ENCODE measurements at places on chromosomes 6 and 20. TPM values are rescaled to one million over a fixed set of nuclear protein-coding genes. Genes with fewer than 3 reads are reported as not detected.

Gene BLOC1S5
- 8.4 TPM for total RNA-seq

Gene MRAP2
- 0.20 TPM for total RNA-seq

Gene FKBP1C
- total RNA-seq = 0.32 TPM

DNA sequence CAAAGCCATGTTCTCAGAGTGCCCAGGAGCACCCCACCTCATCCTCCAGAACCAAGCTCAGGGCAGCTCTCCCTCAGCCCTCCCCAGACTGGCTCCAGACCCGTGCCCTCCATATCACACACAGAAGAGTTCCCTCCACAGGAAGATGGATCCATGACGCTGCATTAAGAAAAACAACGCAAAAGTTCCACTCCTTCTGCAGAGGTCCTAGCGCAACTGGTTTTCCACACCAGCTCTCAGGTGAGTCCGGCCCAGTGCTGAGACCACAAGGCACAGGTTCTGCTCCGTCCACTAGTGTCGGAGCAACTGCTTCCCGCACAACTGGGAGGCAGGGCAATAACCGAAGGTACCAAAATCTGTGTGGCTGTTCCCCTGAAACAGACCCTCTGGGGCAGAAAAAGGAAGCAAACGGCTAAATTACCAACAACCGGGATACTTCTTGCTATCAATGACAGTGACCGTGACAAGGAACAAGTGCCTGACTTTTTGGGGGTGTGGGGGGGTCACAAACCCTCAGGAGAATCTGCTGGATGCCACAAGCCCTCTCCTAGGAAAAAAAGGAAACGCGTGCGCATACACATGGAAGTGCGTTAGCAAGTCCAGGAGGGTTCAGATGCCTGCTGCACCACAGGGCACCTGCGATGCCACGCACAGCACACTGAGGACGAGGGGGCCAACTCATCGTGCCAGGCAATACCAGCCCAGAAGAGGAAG is 49.2 kb downstream of the MYH7B start:
- DNase-seq = no peak
- no peaks in the 10 kb centered on the region for H3K27me3 ChIP-seq
- no peaks in the 10 kb centered on the region for H3K4me1 ChIP-seq
- no peak overlapping the region for H3K4me3 ChIP-seq

DNA sequence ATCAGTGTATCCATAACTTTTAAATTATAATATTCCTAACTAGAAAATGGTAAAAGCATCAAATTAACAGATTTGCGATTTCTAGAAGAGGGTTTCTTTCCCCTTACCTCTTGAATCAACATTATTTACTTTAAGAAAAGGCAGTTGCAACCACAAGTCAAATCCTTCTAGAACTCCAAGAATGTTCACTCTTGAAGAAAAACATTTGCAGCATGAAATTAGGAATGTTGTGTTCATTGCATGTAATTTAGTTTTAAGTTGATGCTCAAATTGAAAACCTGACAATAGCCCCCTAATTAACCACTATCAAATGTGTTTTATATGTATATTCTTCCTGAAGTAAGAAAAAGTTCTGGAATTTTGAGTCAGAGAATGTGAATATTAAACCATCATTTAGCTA is 2.3 kb upstream of the REV3L start:
- H3K27me3 ChIP-seq = no peaks in the 10 kb centered on the region
- H3K36me3 ChIP-seq = no peaks in the 10 kb centered on the region
- no peak overlapping the region for H3K4me3 ChIP-seq

DNA sequence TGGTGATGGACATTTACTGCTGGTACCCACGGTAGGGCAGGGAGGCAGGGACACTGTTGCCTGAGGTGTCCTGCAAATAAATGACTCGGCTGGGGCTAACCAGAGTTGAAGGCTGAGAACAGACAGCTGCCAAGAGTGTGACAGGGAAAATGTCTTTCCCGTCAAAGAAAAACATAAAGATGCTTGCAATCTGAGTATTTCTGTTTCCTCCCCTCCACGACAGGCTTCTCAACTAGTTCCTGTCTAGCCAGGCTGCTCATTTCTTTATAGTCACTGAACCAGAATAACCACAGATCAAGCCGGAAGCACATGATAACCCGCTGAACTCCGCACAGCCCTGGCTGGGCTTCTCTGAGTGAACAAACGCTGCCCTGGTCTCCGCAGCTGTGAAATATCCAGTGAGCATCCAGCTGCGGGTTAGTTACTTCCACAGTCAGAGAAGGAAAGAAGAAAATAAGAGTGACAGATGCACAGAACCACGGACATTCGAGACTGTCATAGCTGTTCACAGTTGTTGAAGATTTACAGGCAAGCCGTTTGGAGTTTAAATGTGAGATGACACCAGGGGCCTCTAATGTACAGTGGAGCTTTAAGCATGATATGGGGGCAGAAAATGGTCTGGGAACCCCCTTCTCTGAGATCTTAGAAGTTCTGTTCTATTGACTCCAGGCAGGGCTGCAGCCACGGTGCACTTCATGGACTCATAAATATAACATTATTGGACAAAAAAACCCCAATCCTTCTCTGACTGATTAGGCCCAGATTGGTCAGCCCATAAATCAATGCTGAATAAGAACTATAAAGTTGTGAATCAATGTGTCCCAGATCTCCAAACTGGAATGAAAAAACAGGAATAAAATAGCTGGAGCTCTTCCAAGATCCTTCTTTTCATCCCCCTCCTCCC is 299.9 kb upstream of the SUPT3H start:
- peak overlapping the region; percentile 53 for H3K27ac ChIP-seq
- DNase-seq = peak; percentile 64

DNA sequence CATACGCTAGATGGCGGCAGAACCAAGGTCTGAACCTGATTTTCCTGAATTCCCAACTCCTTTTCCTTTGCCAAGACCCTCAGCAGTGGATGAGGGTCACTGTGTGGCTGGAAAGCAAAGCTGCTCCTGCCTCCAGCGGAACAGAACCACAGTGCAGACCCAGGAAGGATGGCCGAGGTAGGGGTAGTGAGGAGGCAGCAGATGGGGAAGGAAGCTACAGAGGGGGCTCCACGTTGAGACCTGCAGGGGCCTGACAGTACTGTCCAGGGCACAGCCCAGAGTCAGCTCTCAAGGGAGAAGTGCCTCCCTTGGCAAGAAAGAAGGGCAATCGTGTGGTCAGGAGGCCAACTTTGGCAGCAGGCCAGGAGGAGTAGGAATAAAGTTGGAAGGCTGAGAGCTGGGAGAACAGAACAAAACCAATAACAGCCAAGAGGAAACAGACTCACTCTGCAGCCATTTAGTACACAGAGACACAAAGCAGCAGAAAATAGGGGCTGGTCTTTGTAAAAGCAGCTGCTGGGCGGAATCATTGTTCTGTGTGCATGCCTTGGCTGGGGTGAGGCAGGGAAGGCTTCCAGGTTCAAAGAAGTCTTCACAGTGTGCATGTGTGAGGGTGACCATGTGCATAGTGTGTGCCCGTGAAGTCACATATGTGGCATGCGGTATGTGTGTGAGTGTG is 3.1 kb downstream of the GABRR2 start:
- peaks cover 9% of the 10 kb centered on the region for H3K27me3 ChIP-seq
- H3K4me1 ChIP-seq = peaks cover 21% of the 10 kb centered on the region
- H3K27ac ChIP-seq = peak overlapping the region; percentile 19
- H3K36me3 ChIP-seq = no peaks in the 10 kb centered on the region
- H3K4me3 ChIP-seq = no peak overlapping the region

GRCh38 chr6:4582506-4583417 is 193.4 kb upstream of the CDYL start:
- H3K4me1 ChIP-seq = peaks cover 30% of the 10 kb centered on the region
- DNase-seq = no peak
- H3K27ac ChIP-seq = peak overlapping the region; percentile 86
- H3K36me3 ChIP-seq = no peaks in the 10 kb centered on the region

GRCh38 chr6:20866935-20867703 is 332.9 kb downstream of the CDKAL1 start:
- peak overlapping the region; percentile 10 for H3K27ac ChIP-seq
- no peaks in the 10 kb centered on the region for H3K36me3 ChIP-seq
- peaks cover 4% of the 10 kb centered on the region for H3K4me1 ChIP-seq
- peak; percentile 49 for DNase-seq
- no peaks in the 10 kb centered on the region for H3K27me3 ChIP-seq

DNA sequence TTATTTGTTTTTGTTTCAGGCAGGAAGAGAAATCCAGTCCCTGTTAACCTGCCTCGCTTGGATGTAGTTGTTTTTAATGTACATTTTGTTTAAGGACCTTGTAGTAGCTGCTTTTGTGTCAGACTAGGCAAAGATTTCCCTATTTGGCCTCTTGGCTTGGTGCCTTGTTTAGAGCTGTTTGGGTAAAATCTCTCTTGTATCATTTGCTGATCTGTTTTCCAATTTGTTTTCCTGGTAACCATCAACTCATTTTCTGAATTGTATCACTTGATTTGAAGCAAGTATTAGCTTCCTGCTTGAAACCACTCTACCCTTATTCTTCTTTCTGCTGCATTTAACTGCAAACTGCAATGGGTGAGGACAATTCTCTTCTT is 160.7 kb downstream of the ZFAND3 start:
- no peak overlapping the region for H3K27ac ChIP-seq
- H3K4me3 ChIP-seq = no peak overlapping the region
- no peaks in the 10 kb centered on the region for H3K36me3 ChIP-seq

GRCh38 chr6:145704143-145704781 is 31.1 kb downstream of the EPM2A start:
- no peaks in the 10 kb centered on the region for H3K36me3 ChIP-seq
- H3K4me3 ChIP-seq = no peak overlapping the region
- H3K27ac ChIP-seq = no peak overlapping the region
- H3K4me1 ChIP-seq = peaks cover 13% of the 10 kb centered on the region
- H3K27me3 ChIP-seq = no peaks in the 10 kb centered on the region

DNA sequence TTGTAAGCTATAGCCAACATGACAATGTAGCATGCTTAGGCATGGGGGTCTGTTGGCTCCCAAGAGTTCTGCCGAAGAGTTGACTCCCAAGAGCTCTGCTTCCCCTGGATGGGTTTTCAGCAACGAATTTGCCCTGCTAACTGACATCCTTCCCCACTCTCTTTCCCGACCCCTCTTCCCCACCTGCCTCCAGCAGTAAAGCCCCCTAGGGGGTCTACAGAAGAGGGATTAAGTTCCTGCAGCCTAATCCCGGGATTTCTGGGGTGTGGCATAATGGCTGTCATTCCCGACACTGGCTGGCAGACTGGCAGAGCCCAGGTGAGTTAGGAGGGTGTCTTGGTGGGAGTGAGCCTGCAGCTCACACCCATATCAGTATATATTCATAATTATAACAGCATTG is 121.0 kb upstream of the ZNF184 start:
- peaks cover 5% of the 10 kb centered on the region for H3K4me1 ChIP-seq
- no peak overlapping the region for H3K27ac ChIP-seq
- no peak overlapping the region for H3K4me3 ChIP-seq
- H3K36me3 ChIP-seq = no peaks in the 10 kb centered on the region

DNA sequence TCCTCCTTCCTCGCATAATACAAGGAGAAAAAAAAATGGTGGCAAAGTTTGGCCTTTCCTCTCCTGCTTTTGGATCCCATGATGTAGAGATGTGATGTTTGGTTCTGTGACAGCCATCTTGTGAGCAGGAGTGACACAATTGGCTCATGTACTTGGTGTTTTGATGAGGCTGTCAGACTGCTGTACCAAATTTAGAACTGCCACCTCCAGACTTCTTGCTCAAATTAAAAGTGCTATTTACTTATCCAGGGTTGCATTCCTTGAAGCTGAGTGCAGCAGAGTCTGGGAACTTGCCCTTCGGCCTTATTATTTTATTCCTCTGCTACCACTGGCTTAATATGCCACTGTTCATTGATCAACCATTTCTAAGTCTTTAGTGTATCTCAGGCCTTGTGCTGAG is 21.9 kb downstream of the BCAS1 start:
- H3K27ac ChIP-seq = no peak overlapping the region
- no peaks in the 10 kb centered on the region for H3K27me3 ChIP-seq
- H3K4me1 ChIP-seq = peaks cover 4% of the 10 kb centered on the region
- peak; percentile 19 for DNase-seq
- no peaks in the 10 kb centered on the region for H3K36me3 ChIP-seq
- no peak overlapping the region for H3K4me3 ChIP-seq

DNA sequence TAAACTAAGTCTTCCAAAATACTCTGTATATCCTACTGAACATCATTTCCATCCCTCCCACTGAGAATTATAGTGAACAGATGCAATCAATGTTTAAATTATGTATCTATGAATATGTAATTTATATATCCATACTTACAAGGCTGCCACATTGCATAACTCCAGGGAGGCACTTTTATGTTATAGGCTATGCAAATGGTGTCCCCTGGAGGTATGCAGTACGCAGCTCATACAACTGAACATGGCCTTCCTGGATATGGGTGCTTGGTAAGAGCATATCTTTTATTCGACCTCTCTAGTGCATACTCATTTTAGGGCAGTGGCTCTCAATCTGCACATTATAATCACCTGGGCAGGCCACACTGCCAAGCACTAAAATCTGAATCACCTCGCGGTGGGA is 127.3 kb downstream of the BANF2 start:
- no peak overlapping the region for H3K27ac ChIP-seq
- H3K4me3 ChIP-seq = no peak overlapping the region
- no peak for DNase-seq

GRCh38 chr20:1325173-1326030 is 3.5 kb downstream of the SDCBP2 start:
- peak; percentile 92 for DNase-seq
- H3K27me3 ChIP-seq = no peaks in the 10 kb centered on the region
- H3K36me3 ChIP-seq = no peaks in the 10 kb centered on the region
- peak overlapping the region; percentile 86 for H3K4me3 ChIP-seq

DNA sequence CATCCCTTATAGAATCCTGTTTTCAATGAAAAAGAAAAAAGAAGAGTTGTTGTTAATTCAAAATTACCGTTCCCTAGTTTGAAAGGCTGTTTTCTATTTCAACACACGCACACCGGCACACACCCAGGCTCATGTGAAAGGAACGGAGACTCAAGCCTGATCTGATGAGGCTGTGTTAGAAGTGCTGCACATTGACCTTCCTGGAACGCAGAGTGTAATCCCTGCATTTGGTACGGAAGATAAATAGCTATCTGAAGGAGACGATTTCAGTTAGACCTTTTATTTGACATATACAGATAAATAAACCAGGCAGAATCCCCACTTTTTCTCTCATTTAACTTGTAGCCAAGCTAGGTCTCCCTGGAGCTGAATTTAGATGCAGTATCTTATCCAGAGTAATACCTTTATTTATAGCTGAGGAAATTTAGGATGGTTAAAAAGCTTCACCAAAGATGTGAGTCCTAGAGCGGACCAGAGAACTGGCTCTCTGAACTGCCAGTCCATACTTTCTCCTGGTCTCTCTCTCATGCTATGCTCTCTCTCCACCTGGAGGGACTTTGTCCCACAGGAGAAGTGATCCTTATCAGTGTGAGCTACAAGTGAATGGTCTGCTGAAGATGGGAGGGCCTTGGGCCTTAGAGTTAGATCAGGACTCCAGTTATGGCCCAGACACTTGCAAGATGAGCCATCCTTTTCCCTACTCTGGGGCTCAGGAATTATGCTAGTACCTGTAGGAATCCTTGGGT is 30.6 kb downstream of the MAP3K4 start:
- no peaks in the 10 kb centered on the region for H3K36me3 ChIP-seq
- no peaks in the 10 kb centered on the region for H3K4me1 ChIP-seq
- no peaks in the 10 kb centered on the region for H3K27me3 ChIP-seq
- no peak overlapping the region for H3K27ac ChIP-seq
- no peak for DNase-seq

Data from astrocyte (in vitro differentiated cells and primary cell).